H4 (cell line): ENCODE measurements at places on chromosomes 4 and X.

- DNase-seq = no peak
Measured at GRCh38 chr4:73897380-73898136, 28.4 kb downstream of the CXCL1 start.

DNA sequence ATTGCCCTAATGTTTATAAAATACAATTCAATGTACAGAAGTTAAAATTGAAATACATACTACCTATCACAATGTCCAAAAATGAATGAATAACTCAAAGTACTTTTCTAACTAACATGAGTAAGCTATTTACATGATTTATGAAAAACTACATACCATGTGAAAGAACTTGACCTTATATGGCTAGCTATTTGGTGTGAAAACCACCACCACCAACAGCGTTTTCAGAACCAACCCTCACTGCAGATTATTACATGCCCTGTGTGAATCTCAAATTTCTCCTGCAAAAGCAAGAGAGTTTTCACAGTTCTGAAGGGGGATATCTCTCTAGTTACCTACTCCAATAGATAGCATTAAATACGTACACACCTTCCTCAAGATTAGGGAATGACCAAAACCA, 198.5 kb downstream of the SPATA18 start:
- no peak for DNase-seq

DNA sequence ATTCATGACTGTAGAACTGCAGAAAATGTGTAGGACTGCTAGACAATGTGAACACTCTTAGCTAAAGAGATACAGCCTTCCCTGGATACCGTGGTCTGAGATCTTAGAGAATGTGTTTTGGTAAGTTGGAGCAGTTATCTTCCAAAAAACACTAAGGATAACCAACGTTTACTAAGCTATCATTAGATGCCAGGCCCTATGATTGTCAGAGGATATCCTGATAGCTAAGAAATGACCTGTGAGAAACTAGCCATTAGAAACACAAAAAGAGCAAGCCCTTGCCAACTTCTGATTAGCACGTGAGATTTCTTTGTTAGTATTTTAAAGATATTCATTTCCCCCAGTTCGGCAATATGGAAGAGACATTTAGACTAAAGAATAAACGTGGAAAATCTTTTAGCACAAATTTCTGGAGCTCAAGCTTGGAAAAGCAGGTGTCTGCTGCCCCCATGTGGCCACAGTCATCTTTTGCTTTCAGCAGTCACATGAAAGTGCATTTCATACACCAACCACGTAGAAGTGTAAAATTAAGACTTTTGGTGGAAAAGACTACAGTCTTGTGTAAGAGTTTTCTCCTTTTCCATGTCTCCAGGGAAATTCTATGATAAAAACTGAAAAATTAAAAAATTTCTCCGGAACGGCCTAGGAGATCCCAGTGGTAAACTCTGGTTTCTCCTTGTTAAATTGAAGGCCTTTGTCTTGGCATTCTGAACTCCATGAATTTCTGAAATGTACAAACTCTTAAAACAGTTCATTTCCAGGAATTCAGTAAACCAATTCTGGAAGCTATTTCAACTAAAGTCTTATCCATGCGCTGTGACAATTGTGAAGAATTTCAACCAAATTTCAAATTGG, 136.4 kb downstream of the ZNF674 start:
- peak; percentile 44 for DNase-seq

DNA sequence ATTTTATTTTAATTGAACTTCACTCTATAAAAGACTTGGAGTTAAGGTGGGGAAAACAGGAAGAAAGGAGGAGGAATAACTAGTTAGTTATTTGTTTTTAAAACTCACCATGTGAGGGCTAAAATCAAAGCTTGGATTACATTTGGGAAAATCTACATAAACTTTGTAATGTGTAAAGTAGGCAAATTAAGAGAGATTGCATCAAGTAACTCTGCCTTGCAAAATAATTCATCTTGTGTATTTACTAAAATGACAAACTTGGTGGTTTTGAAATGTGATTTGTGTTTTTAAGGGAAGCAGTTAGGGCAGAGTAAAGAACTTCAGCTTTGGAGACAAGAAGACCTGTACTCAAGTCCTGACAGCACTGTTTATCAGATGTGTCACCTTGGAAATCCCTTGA, 43.3 kb upstream of the RASSF6 start:
- DNase-seq = no peak

GRCh38 chr4:171308661-171309060, 504.5 kb upstream of the GALNTL6 start:
- DNase-seq = no peak

- DNase-seq = peak; percentile 51
Measured at GRCh38 chr4:20615486-20616260, 84.6 kb upstream of the PACRGL start.

DNA sequence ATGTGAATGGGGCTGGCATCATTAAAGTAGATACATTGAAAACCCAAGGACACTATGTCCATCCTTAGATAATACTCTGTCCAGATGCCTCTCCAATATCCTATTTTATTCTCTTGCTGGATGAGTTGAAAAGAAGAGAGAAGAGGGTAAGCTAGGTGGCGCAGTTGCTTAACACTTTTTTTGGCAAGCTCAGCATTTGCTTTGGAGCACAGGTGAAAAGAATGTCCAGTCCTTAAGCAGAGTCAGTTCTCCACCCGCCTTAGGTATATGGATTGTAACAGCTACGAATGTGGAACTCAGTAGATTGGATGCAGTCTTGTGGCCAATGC, 208.4 kb downstream of the NWD2 start:
- peak; percentile 84 for DNase-seq

DNA sequence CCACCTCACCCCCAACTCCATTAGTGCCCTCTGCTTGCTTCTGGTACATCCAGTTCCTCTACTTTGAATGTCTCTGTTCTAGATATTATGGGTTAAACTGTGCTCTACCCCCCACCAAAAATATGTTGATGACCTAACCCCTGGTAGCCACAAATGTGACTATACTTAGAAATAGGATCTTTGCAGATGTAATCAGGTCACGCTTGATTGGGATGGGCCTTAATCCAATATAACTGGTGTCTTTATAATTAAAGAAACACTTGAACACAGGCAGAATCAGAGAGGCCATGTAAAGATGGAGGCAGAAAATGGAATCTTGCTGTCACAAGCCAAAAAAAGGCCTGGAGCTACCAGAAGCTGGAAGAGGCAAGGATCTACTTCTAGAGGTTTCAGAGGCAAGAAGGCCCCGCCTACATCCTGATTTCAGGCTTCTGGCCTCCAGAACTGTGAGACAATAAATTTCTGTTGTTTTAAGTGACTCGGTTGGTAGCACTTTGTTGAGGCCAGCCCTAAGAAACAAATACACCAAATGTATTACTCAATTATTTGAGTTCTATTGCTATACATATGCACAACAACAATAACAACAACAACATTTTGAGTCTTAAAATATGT, 220.0 kb downstream of the PPP3CA start:
- no peak for DNase-seq

- no peak for DNase-seq
Measured at GRCh38 chr4:52701207-52701606, 42.1 kb upstream of the USP46 start.
